ENCODE measurements at places on chromosomes 13 and 19.

- H3K4me3 ChIP-seq, result peak overlapping the region; percentile 11
- peaks cover 27% of the 10 kb centered on the region for H3K4me1 ChIP-seq
- peaks cover 5% of the 10 kb centered on the region for H3K27me3 ChIP-seq
Observed at GRCh38 chr13:99158846-99159245, 41.8 kb upstream of the UBAC2 start.

GRCh38 chr13:53241891-53242348, 213.3 kb downstream of the OLFM4 start:
- no peak for DNase-seq
- no peak overlapping the region for H3K27ac ChIP-seq
- no peak overlapping the region for H3K4me3 ChIP-seq
- peaks cover 38% of the 10 kb centered on the region for H3K4me1 ChIP-seq
- peaks cover 19% of the 10 kb centered on the region for H3K27me3 ChIP-seq

DNA sequence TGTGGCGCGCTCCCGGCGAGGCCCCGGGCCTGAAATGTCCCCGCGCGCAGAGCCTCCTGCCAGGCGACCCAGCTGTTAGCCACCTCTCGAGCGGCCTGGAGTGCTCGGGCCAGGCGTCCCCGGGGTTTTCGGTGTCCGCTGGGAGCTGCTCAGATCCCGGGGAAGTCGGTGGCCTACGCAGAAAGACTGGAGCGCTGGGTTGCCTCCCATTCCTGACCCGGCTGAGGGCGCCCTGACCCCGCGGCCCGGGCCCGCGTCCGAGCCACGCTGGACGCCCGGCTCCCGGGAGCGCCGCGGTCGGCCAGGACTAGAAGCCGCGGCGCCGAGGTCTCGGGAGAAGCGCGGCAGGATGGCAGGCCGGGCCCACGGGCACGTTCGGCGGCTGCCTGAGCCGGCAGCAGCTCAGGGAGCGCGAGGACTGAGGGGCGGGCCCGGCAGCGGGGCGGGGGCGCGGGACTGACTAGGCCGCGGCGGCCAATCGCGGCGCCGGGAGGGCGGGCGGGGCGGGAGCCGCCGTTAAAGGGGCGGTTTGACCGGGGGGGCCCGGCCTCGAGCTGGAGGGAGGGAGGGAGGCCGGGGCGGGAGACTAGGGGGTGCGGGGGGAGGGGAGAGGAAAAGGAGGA, 1.3 kb upstream of the ZIC2 start:
- H3K27ac ChIP-seq, result no peak overlapping the region
- H3K4me3 ChIP-seq, result peak overlapping the region; percentile 78
- DNase-seq, result peak; percentile 85
- peaks cover 71% of the 10 kb centered on the region for H3K27me3 ChIP-seq

DNA sequence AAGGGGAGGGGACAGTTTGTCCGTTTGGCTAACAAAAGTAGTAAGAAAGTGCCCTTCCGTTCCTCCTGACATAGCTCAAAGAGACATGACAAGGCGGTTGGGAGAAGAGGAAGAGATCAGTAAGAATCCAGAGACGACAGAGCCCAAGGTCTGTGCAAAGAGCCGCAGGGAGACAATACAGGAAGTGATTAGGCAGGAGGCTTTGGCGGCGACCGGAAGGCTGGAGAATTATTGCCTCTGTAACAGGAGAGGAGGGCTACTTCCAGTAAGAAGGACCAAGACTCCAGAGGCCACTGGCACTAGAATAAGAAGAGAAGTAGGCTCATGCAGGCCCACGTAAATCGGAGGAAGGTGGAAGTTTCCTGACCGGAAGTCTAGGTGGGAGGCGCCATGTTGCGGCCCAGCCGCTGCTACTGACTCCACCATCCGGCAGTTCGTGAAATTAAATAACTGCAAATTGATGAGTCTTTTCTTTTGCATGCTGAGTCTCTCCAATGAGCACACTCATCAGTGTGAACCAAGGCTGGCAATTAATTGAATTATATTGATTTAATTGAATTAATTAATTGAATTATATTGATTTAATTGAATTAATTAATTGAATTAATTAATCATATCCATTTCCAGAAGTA, 9.9 kb downstream of the RFX2 start:
- DNase-seq, result no peak
- no peaks in the 10 kb centered on the region for H3K27me3 ChIP-seq

- H3K27ac ChIP-seq, result no peak overlapping the region
- no peaks in the 10 kb centered on the region for H3K27me3 ChIP-seq
- no peak overlapping the region for H3K4me3 ChIP-seq
- DNase-seq, result no peak
Observed at GRCh38 chr13:21347753-21348318, 111.3 kb downstream of the ZDHHC20 start.

GRCh38 chr13:40657951-40658350, 8.5 kb downstream of the FOXO1 start:
- DNase-seq, result no peak
- H3K27me3 ChIP-seq, result no peaks in the 10 kb centered on the region
- no peak overlapping the region for H3K4me3 ChIP-seq
- H3K27ac ChIP-seq, result no peak overlapping the region
- peaks cover 18% of the 10 kb centered on the region for H3K4me1 ChIP-seq
- H3K36me3 ChIP-seq, result peaks cover 15% of the 10 kb centered on the region

- H3K27ac ChIP-seq, result peak within 1 kb of the TSS; percentile 97
- H3K27me3 ChIP-seq, result no peaks in the 10 kb centered on the region
- peak; percentile 92 for DNase-seq
- H3K4me1 ChIP-seq, result peaks cover 26% of the 10 kb centered on the region
- H3K36me3 ChIP-seq, result peaks cover 15% of the 10 kb centered on the region
Observed at GRCh38 chr19:52922841-52923777, at the start of gene ZNF888. ZNF888 (minus strand) TSS chr19:52923428; CDS start chr19:52917873, 5,555 bp downstream.

DNA sequence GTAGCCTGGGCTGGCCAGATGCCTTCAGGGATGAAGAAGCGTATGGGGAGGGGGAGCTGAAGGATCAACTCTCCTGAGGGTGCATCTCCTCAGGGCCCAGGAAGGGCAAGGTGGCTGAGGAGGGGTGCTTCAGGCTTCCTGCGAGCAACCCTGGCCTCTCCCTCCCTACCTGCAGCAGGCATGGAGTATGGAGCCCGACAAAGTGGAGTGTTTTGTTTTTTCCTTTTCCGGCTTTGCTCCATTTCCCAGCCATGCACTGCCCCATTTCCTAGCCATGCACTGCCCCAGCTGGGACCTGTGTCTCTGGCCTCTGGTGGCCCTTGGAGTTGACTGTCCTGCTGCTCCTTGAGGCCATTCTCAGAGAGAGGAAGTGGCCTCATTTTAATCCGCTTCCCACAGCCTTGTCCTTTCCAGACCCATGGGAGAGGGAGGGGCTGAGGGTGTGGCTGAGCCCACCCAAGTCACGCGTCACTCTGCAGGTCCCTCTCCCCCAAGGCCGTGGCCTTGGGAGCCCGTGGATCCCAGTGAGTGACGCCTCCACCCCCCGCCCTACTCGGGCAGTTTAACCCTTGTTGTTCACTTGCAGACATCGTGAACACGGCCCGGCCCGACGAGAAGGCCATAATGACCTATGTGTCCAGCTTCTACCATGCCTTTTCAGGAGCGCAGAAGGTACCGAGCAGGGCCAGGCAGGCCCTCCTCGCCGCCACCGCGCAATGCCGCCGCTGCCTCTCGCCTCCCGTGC, 34.4 kb downstream of the CAPN12 start:
- no peaks in the 10 kb centered on the region for H3K4me1 ChIP-seq
- peak overlapping the region; percentile 89 for H3K27ac ChIP-seq
- no peak overlapping the region for H3K4me3 ChIP-seq
- H3K36me3 ChIP-seq, result peaks cover 15% of the 10 kb centered on the region

GRCh38 chr13:114095486-114095885, 36.9 kb downstream of the RASA3 start:
- peaks cover 3% of the 10 kb centered on the region for H3K27me3 ChIP-seq
- H3K36me3 ChIP-seq, result no peaks in the 10 kb centered on the region
- H3K4me3 ChIP-seq, result no peak overlapping the region
- peaks cover 24% of the 10 kb centered on the region for H3K4me1 ChIP-seq

DNA sequence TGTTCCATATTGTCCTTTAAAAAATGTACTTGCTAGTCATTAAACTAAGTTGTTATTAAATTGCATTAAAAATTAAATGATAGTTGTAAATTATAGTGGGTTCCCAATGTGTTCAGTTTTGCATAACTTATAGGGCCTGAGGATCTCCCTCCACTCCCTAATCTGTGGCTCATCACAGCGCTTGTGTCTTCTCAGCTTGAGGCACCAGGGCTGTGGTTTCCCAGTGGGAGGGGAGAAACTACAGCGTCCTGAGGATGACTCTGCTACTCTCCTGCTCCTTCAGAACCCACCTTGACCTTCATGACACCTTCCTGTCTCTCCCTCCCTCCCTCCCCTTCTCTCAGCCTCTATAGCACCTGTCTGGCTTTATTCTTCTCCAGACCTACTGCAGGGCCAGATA, 1.4 kb downstream of the SGCG start:
- no peaks in the 10 kb centered on the region for H3K36me3 ChIP-seq
- no peak overlapping the region for H3K4me3 ChIP-seq
- H3K4me1 ChIP-seq, result peaks cover 11% of the 10 kb centered on the region
- DNase-seq, result no peak
- H3K27ac ChIP-seq, result no peak overlapping the region

GRCh38 chr19:29268103-29268502, 55.2 kb upstream of the UQCRFS1 start:
- DNase-seq, result peak; percentile 47
- peaks cover 30% of the 10 kb centered on the region for H3K27me3 ChIP-seq
- H3K36me3 ChIP-seq, result no peaks in the 10 kb centered on the region
- H3K27ac ChIP-seq, result peak overlapping the region; percentile 9

DNA sequence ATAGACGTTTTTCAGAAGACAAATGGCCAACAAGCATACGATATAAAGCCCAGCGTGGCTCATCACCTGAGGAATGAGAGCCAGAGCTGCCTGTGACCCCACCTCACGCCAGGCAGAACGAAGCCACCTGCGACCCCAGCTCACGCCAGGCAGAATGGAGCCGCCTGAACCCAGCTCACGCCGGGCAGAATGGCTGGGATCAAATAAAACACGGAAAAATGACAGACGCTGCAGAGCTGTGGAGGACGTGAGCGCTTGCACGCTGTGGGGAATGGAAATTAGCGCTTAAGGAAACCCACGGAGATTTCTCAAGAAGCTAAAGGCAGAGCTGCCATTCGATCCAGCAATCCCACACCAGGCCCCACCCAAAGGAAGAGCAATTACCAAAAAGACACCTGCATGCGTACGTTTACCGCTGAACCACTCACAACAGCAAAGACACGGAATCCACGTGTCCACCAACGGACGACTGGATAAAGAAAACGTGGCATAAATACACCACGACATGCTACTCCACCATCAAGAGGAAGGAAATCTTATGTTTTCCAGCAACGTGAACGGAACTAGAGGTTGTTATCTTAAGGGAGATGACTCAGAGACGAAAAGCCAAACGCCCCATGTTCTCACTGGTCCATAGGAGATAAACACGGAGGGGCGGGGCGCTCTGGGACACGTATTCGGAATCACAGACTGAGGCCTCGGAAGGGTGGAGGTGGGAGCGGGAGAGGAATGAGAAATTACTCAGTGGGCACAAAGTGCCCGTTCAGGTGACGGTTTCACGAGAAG, 30.7 kb upstream of the C13orf46 start:
- H3K27me3 ChIP-seq, result peaks cover 3% of the 10 kb centered on the region
- H3K36me3 ChIP-seq, result peaks cover 5% of the 10 kb centered on the region
- no peak overlapping the region for H3K4me3 ChIP-seq
- H3K27ac ChIP-seq, result no peak overlapping the region

DNA sequence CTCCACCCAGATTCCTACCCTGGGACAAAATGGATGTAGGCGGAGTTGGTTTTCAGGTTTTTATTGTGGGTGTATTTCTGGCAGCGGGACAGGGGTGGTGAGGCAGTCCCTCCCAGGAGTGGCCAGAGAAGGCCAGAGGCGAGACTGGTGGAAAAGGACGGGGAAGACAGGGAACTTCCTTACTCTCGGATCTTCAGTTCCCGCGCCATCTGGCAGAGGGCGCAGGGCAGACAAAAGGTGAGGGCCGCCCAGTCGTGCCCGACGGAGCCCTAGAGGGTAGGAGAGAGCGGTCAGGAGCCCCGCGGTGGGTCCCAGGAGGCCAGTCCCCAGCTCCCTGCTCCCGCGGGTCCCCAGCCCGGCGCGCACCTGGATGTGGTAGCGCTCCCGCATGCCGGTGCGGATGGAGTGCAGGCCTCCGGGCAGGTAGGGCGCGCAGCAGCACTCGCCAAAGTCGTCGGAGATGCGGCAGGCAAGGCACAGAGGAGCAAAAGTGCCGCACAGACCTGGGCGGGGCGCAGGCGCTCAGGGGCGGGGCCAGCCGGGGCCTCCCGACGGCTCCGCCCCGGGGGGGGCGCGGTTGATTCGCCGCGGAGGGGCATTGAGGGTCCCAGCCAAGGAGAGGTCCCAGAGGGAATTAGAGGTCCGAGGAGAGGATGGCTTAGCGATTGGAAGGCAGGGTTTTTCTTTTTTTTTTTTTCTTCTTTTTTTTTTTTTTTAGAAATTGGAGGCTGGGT, 3.0 kb downstream of the CNFN start:
- peak overlapping the region; percentile 86 for H3K4me3 ChIP-seq
- DNase-seq, result no peak
- no peaks in the 10 kb centered on the region for H3K36me3 ChIP-seq
- H3K4me1 ChIP-seq, result peaks cover 5% of the 10 kb centered on the region
- H3K27ac ChIP-seq, result peak overlapping the region; percentile 74

DNA sequence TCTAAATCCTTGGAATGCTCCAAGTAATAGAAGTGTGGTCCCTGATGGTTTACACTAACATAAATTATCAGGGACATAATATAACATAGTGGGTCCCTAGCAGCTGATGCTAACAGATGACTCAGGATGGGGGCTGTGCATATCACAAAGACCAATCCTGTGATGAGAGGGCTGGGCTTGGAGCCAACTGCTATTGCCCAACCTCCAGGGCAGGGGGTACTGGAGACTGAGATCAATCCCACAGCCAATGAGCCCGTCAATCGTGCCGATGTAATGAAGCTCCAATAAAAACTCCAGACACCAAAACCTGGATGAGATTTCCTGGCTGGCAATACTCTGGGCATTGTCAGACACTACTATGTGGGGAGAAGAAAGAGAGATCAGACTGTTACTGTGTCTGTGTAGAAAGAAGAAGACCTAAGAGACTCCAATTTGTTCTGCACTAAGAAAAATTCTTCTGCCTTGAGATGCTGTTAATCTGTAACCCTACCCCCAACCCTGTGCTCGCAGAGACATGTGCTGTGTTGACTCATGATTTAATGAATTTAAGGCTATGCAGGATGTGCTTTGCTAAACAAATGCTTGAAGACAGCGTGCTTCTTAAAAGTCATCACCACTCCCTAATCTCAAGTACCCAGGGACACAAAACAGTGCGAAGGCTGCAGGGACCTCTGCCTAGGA, 33.4 kb downstream of the ABCC4 start:
- peaks cover 19% of the 10 kb centered on the region for H3K36me3 ChIP-seq
- no peak for DNase-seq
- H3K27ac ChIP-seq, result peak overlapping the region; percentile 25

DNA sequence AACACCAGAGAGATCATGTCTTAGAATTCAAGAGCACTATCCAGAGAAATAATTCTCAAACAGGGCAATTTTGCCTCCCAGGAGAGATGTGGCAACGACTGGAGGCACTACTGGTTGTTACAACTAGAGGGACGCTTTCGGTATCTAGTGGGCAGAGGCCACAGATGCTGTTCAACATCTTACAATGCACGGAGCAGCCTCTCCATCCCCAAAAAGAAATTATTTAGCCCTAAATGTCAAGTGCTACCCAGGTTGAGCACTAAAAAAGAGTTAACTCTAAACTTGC, 78.6 kb downstream of the ABCC4 start:
- H3K36me3 ChIP-seq, result no peaks in the 10 kb centered on the region
- no peak overlapping the region for H3K27ac ChIP-seq
- H3K4me3 ChIP-seq, result no peak overlapping the region
- DNase-seq, result no peak
- peaks cover 24% of the 10 kb centered on the region for H3K4me1 ChIP-seq
- H3K27me3 ChIP-seq, result no peaks in the 10 kb centered on the region

GRCh38 chr19:52451241-52451640, 2.1 kb upstream of the ZNF578 start:
- no peaks in the 10 kb centered on the region for H3K36me3 ChIP-seq
- H3K27ac ChIP-seq, result no peak overlapping the region
- DNase-seq, result no peak
- H3K4me1 ChIP-seq, result no peaks in the 10 kb centered on the region
- no peak overlapping the region for H3K4me3 ChIP-seq
- H3K27me3 ChIP-seq, result no peaks in the 10 kb centered on the region
